ENCODE measurements at places on chromosomes 3 and 15.
A peak's percentile ranks its signal among the peaks of the same experiment; 100 is the strongest.

DNA sequence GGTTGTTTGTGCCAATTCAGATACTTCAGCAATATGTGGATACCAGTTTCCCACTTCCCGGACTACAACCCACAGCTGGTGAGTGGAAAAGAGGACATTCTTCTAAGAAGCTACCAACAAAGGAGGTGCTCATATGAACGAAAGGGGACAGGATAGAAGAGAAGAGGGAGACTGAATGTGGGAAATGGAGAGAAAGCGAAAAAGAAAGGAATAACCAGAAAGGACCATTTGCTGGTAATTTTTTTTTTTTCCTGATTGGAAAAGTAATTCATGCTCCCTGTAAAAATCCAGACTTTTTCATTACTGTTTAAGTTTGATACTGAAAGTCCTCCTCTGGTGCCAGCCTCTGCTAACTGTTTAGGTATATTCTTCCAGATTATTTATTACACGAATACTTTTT, 1.5 kb upstream of the CHAC1 start:
- no peaks in the 10 kb centered on the region for H3K27me3 ChIP-seq
- no peaks in the 10 kb centered on the region for H3K36me3 ChIP-seq
- no peak overlapping the region for H3K27ac ChIP-seq

GRCh38 chr3:12875857-12876836, 34.8 kb upstream of the RPL32 start:
- H3K27ac ChIP-seq = no peak overlapping the region
- peak overlapping the region; percentile 53 for H3K4me3 ChIP-seq
- no peak for DNase-seq
- H3K36me3 ChIP-seq = no peaks in the 10 kb centered on the region
- peaks cover 3% of the 10 kb centered on the region for H3K4me1 ChIP-seq

- H3K27ac ChIP-seq = no peak overlapping the region
- DNase-seq = no peak
- no peaks in the 10 kb centered on the region for H3K36me3 ChIP-seq
- H3K4me3 ChIP-seq = no peak overlapping the region
- H3K27me3 ChIP-seq = no peaks in the 10 kb centered on the region
Observed at GRCh38 chr15:52745326-52746161, 44.6 kb downstream of the ONECUT1 start.

GRCh38 chr3:143784446-143784845, 63.8 kb downstream of the SLC9A9 start:
- H3K27ac ChIP-seq = no peak overlapping the region
- H3K4me3 ChIP-seq = no peak overlapping the region
- H3K36me3 ChIP-seq = no peaks in the 10 kb centered on the region
- H3K4me1 ChIP-seq = peaks cover 13% of the 10 kb centered on the region

All from thoracic aorta (tissue), 2 donors.